MCF 10A (cell line): ENCODE measurements at places on chromosomes 1 and 21. TPM values are rescaled to one million over a fixed set of nuclear protein-coding genes. Genes with fewer than 3 reads are reported as not detected.

GRCh38 chr1:233675893-233676292 lies 62.0 kb downstream of the KCNK1 start:
- no peak overlapping the region for H3K27ac ChIP-seq
- DNase-seq: peak; percentile 18
- H3K4me1 ChIP-seq: peaks cover 6% of the 10 kb centered on the region
- H3K4me3 ChIP-seq: no peak overlapping the region

- no peak for DNase-seq
- no peak overlapping the region for H3K27ac ChIP-seq
- H3K36me3 ChIP-seq: no peaks in the 10 kb centered on the region
- H3K27me3 ChIP-seq: no peaks in the 10 kb centered on the region
- H3K4me3 ChIP-seq: no peak overlapping the region
- no peaks in the 10 kb centered on the region for H3K4me1 ChIP-seq
These were observed 252.5 kb upstream of the RGS18 start for GRCh38 chr1:191905781-191906180.

GRCh38 chr1:247304031-247304430 lies 27.6 kb downstream of the ZNF496 start:
- no peaks in the 10 kb centered on the region for H3K4me1 ChIP-seq
- H3K36me3 ChIP-seq: peaks cover 91% of the 10 kb centered on the region
- no peak overlapping the region for H3K4me3 ChIP-seq
- no peaks in the 10 kb centered on the region for H3K27me3 ChIP-seq
- H3K27ac ChIP-seq: no peak overlapping the region
- no peak for DNase-seq

LCE2C gene
- total RNA-seq: not detected in 2 replicates

DNA sequence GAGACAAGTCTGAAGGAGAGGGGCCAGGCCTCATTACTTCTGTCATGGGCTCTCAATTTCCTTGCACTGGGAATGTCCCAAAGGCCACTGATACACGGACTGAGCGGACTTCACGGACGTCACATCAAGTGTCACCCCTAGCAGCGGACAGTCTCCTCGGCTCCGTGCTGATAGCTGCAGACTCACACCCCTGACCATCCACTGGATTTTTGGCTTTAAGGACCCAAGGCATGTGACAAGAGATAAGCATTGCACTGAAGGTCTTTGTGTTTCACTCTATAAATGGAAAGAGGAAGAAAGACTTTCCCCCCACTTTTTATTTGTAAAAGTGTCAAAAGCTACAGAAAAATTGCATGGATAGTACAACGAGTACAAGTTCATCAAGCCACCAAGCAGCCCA lies 200.4 kb upstream of the FGGY start:
- no peaks in the 10 kb centered on the region for H3K4me1 ChIP-seq
- no peaks in the 10 kb centered on the region for H3K27me3 ChIP-seq
- DNase-seq: no peak
- H3K36me3 ChIP-seq: no peaks in the 10 kb centered on the region
- H3K4me3 ChIP-seq: no peak overlapping the region

DNA sequence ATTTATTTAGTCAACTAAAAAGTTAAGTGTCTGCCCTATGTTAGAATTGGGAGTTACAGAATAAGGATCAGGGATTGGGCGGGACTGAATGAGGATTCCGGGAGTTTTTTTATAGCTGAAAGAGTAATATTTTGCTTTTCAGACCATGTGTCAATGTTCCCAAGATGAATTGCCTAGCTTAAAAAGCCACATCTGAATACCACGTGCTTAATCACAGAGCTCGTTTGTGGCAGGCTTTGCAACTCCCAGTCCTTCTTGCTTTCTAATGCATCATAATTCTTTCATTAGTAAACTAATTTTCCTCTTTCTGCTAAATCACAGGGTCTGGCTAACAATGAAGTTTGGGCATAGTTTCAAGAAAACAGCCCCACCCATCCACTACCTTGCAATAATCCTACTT lies 4.2 kb upstream of the BCL10 start:
- H3K36me3 ChIP-seq: no peaks in the 10 kb centered on the region
- no peak overlapping the region for H3K27ac ChIP-seq

- DNase-seq: no peak
- H3K4me3 ChIP-seq: no peak overlapping the region
- no peak overlapping the region for H3K27ac ChIP-seq
- H3K4me1 ChIP-seq: peaks cover 4% of the 10 kb centered on the region
These were observed 44.6 kb upstream of the GREM2 start for GRCh38 chr1:240656531-240656930.

SMIM11 gene
- 6.8 and 25.6 TPM in 2 replicates for total RNA-seq

GRCh38 chr1:99084562-99084961 lies 79.9 kb upstream of the PLPPR5 start:
- DNase-seq: no peak
- H3K27me3 ChIP-seq: no peaks in the 10 kb centered on the region
- no peaks in the 10 kb centered on the region for H3K4me1 ChIP-seq
- H3K36me3 ChIP-seq: no peaks in the 10 kb centered on the region
- no peak overlapping the region for H3K4me3 ChIP-seq

DNA sequence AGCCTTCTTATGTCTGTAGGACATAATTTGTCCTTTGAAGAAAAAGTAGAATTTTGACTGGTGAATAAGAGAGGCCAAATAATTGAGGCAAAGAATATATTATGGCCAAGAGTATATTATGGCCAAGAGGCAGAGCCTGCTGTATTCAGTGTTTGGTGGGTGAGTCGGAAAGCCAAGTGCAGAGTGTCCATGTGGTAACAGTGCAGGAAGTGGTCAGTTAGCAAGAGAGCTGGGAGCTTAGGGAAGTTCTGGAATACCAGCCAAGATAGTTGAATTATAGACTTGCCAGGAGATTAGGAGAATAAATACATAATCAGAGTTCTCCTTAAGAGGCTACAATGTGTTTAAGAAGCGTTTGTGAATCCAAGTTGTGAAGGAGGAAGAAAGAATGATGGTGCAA lies 131.5 kb upstream of the LMO4 start:
- no peaks in the 10 kb centered on the region for H3K27me3 ChIP-seq
- H3K36me3 ChIP-seq: no peaks in the 10 kb centered on the region
- no peaks in the 10 kb centered on the region for H3K4me1 ChIP-seq
- DNase-seq: no peak
- no peak overlapping the region for H3K27ac ChIP-seq
